ENCODE measurements at places on chromosomes 6 and 20.

DNA sequence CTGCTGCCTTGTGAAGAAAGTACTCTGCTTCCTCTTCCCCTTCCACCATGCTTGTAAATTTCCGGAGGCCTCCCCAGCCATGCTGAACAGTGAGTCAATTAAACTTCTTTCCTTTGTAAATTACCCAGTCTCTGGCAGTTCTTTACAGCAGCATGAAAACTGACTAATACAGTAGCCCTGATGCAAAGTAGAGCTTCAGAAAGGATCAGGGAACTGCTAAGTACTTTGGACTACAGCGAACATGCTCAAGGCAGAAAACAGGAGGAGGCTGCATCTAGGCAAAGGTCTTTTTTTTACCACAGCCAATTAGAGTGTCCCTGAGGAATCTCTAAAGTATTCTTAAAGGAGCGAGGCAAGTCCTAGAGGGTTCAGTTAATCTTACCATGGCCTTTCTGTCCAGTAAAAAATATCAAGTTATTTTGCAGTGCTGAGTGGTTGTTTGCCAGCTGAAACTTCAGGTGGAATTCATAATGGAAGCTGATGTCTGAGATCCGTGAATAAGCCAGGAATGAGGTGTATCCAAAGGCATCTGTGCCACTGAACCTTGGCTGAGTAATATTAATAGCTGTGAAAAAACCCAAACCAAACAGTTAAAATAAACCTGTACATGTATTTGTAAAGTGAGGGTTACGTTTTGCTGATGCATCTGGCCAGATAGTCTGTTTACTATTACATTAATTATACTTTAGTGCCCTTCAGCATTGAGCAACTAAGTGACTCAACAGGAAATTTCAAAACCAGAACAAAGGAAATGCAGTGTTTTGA, 170.4 kb downstream of the PHF3 start:
- DNase-seq: no peak

- no peak for DNase-seq
Measured at GRCh38 chr6:144321839-144322591, 36.9 kb downstream of the UTRN start.

DNA sequence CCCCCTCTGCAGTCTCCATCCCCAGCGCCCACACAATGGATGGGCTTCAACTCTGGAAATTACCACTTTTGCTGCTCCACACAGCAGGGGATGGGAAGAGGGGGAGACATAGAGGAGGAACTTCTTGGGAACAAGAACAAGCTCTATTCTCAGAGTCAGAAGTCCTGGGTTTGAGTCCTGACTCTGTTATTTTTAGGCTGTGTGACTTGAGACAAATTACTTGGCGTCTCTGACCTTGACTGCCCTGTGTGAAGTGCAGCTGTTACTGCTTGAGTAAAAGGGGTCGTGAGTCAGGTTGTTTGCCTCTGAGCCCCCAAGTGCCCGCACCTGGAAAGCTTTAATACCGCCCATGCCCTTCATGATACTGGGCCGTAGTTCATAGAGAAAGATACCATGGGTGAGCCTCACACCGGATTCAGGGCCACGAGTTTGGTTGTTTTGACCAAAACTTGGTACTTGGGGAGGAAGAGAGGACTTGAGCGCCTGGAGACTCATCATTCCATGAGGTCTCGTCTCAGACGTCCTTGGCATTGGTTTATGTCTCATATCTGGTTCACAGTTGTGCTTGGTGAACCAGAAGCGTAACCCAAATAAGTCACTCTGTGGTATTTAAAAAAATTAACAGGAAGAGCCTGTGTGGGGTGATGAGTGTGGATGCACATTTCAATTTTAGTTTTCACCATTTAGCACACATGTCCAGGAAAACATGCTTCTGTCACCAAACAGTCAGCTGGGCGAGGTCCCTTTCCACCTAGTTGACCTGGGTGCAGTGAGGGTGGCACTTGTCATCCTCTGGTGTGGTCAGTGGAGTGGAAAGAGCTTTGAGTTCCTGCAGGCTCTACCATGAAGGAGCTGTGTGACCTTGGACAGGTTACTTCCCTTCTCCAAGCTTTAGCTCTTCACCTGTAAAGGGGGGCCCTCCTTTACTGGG, 75.6 kb downstream of the CDC5L start:
- no peak for DNase-seq

GRCh38 chr6:35058358-35058675, 82.8 kb downstream of the TCP11 start:
- DNase-seq: no peak

DNA sequence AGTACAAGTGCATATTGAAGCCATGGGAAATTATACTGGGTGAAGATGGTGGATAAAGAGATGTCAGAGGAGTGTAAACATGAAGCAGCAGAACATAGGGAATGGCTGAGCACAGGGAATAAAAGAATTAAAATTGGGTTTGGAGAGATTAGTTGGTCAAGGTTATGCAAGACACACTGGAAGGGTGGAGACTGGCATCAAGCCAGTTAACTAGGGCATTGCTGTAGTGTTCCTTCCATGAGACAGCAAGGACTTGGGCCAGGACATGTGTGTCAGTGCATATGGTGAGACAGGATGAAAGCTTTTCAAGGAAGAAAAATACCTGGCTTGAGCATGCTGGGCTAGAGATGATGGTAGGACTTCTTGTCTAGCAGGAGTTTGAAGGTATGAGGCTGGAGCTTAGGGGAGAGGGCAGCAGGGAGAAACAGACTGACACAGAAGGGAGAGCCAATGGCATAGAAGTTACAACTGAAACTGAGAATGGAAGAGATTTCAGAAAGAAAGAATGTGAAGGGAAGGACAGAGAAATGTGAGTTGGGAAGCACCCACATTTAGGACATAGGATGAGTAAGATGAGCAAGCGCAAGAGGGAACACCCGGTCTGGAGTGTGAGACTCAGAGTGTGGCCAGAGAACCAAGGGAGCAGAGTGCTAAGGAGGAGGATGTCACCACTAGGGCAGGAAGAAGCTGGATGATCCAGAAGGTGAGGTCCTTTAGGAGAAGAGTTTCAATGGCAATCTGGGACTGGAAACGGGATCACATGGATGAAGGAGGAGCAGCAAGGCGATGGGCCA, 14.5 kb upstream of the TMEM170B start:
- DNase-seq: no peak

DNA sequence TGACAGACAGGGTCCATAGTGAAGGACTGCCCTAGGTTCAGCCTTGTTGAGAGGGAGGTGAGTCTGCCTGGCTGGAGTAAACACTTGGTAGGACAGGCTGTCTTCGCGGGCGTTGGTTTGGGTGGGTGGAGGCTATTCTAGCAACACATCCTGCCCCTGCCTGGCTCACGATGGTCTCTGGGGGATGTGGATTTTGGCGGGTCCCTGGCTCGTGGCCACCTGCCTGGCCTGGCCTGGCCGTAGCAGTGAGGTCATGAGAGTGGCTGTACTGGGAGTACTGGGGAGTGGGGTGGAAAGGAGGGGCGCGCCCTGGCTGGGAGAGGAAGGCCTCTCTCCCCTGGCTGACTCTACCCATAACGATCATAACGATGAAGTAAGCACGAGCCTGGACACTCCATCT, 30.2 kb upstream of the MRPS18A start:
- no peak for DNase-seq

DNA sequence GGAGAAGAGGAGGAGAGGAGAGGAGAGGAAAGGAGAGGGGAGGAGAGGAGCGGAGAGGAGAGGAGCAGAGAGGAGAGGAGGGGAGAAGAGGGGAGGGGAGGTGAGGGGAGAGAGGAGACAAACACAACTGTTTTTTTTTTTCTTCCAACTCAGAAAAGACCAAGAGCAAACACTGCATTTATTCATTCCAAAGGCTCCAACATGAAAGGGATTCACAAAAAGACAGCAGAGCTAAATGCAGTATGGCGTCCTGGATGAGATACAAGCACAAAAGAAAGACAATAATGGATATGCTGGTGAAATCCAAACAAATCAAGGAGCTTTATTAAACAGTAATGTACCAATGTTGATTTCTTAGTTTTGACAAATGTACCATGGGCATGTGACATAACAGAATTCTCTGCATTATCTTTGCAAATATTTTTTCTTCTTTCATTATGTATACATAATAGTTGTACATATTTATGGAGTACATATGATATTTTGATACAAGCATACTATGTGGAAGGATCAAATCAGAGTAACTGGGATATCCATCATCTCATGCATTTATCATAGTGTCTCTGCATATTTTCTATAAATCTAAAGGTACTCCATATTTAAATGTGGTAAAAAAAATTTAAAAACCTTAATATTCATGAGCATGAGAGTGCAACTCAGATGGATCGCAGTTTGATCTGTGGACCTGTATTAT, 204.6 kb downstream of the CBLN4 start:
- no peak for DNase-seq

DNA sequence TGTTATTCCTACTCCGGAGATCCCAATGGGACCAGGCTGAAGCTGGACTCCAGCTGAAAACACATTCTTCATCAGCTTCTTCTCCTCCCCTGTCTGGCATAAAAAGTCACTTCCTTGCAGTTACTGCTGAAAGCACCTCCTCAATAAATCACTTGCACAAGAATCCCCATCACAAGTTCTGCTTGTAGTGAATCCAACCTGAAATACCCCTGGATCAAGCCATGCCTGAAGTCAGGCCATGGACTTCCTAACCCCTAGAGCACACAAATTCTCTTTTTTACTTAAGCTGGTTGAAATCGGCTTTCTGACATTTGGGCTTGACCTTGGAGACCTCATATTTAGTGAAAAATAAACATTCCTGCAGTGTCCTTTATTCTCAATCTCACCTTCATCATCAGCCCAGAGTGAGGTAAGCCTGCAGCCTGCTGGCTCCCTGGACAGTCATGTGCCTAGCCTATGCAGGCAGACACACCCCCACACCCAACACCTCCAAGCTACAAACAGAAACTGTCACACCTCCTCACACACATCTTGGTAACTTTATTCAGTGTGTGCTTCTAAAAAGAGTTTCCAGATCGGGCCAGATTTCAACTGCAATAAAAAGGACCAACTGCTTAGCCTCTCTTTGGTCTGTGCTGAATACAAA, 51.5 kb upstream of the PTPRT start:
- no peak for DNase-seq

- DNase-seq: no peak
Measured at GRCh38 chr20:47535088-47535487, 33.4 kb downstream of the NCOA3 start.

DNA sequence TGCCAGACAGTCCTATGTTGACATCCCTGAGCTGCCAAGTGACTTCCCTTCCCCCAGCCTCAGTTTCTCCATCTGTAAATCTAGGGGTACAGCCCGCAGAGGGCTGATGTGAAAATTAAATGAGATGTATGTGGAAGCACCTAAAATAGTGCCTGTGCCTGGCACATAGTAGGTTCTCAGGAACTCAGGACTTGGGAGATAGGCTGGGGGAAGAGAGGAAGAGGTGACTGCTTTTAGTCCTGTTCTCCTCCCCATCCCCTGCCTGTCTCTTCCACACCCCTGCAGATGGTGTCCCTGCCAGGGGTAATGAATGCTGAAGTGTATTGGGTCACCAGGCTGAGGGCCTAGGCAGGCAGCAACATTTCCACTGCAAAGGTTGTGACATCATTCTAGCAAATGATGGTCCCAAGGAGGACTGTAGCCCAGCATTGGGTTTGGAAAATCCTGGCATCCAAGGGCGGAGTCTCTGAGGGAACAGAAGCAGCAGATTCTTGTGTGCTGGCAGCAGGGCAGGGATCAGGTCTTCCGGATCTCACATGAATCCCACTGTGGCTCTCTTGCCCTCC, 1.8 kb downstream of the SNPH start:
- no peak for DNase-seq

GRCh38 chr6:90967471-90967870, 380.6 kb upstream of the MAP3K7 start:
- no peak for DNase-seq

DNA sequence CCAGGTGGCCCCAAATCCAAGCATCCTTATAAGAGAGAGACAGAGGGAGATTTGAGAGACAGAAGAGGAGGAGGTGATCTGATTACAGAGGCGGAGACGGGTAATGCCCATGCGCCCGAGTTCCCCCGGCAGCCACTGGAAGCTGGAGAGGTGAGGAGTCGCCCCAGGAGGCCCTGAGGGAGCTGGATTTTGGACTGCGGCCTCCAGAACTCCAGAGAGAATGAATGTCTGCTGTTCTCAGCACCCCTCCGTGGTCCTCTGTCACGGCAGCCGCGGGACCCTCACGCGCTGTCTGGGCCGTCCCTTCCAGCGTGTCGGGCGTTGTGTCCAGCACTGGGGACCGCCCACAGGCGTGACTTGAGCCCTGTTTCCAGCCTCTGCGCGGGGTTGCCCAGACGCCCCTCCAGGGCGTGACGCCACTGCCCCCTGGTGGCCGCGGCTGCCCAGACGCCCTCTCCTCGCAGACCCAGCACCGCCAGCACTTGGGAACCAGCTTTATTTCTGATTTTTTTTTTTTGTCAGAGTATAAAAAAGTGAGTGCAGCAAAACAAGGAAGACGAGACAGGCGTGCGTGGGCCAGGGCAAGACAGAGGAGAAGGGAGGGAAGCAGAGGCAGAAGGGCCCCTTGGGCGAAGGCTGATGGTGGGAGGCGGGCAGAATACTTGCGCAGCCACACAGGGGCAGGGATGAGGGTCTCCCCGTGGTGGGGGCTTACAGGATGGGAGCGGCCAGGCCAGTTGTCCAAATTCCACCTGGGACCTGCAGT, 4.1 kb upstream of the ZNF512B start:
- peak; percentile 72 for DNase-seq

GRCh38 chr20:33908868-33909267, 84.8 kb upstream of the RALY start:
- no peak for DNase-seq

- DNase-seq: no peak
Measured at GRCh38 chr20:51190783-51191180, 167.9 kb upstream of the KCNG1 start.

GRCh38 chr6:84258268-84258667, 30.8 kb upstream of the CEP162 start:
- DNase-seq: no peak

DNA sequence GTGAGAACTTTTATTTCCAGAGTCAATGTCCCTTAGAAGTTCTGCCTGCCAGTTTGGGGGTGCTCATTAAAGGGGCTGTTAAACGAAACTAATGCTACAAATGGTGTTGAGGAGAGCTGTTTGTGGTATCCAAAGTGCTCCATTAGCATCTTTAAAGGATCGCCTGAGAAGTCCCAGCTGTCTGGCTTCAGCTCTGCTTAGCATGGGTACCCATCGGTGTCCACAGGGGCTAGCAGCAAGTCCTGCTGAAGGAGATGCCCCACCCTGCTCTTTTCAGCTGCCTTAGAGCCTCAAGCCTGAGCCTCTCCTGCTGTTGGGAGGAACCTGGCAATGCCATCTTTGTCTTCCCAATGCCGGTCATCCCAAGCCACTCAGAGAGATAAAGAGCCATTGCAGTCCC, 111.1 kb downstream of the FOXO3 start:
- no peak for DNase-seq

All from activated CD4-positive, CD25-positive, alpha-beta regulatory T cell (primary cell).